ENCODE measurements at places on chromosomes 4 and X.

GRCh38 chr4:89438102-89438831, 130.7 kb upstream of the GPRIN3 start:
- peak; percentile 24 for DNase-seq

- no peak for DNase-seq
Measured at GRCh38 chrX:152641996-152642395, 4.3 kb downstream of the GABRQ start.

GRCh38 chrX:22163326-22163725, 109.4 kb upstream of the CBLL2 start:
- no peak for DNase-seq

GRCh38 chr4:64130907-64131306, 278.3 kb downstream of the TECRL start:
- no peak for DNase-seq

GRCh38 chr4:12761694-12762093, 722.4 kb downstream of the RAB28 start:
- no peak for DNase-seq

DNA sequence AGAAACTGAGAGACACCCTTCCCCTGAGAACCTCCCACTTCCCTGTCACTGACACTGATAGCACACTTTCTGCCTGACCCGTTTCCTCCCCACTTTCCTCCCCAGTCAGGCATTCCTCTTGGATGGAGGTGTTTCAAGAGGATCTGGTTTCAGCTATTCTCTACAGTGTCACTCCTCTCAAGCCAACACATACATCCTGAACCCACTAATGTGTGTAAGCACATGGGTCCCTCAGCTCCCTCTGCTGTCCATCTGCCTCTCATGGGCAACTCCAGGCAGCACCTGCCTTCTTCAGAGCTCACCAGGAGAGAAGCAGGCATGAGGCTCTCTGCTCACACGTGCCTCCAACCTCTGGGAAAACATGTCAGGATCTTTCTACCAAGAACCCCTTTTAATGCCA, 207.6 kb downstream of the NAF1 start:
- DNase-seq: no peak

- no peak for DNase-seq
Measured at GRCh38 chr4:41932988-41933387, 2.2 kb upstream of the TMEM33 start.
